ENCODE measurements at places on chromosomes 3 and 15.

- DNase-seq: no peak
Observed at GRCh38 chr15:66027268-66027805, 158.0 kb downstream of the RAB11A start.

GRCh38 chr3:69389520-69390248 is 3.8 kb upstream of the FRMD4B start:
- no peak for DNase-seq

DNA sequence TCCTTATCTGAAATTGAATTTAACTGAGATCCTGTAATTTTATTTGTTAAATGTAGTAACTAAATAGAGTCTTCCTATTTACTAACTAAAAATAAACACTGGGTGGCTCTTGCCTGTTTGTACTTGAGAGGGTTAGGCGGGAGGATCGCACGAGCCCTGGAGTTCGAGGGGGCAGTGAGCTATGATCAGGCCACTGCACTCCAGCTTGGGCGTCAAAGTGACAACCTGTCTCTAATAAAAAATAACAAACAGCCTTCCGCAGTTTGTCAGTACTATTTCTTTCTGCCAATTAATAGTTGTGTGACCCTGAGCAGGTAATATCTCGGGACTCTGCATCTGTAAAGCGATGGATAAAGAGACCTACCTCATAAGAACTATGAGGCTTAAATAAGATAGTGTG is 768 bp upstream of the PDE12 start:
- DNase-seq: no peak

DNA sequence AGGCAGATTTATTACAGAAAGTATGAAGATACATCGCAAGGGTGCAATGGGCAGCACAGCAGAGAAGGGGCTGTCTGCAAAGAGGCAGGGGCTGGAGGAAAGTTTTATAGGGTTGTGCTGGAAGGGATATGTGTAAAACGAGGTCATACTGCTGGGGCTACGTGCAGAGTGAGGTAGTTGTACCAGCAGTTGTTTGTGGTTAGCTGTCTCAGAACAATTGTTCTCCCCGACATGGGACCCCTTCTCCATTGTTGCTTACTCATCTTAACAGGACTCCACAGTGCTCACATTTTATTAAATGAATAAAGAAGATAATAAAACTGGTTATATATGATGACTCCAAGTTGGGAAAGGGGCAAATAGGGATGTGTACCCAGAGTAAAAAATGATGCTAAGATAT is 49.4 kb downstream of the GTPBP8 start:
- DNase-seq: no peak

- DNase-seq: no peak
Observed at GRCh38 chr15:73298522-73299245, 70.1 kb downstream of the HCN4 start.

- no peak for DNase-seq
Observed at GRCh38 chr3:52068730-52069129, 12.4 kb upstream of the DUSP7 start.

DNA sequence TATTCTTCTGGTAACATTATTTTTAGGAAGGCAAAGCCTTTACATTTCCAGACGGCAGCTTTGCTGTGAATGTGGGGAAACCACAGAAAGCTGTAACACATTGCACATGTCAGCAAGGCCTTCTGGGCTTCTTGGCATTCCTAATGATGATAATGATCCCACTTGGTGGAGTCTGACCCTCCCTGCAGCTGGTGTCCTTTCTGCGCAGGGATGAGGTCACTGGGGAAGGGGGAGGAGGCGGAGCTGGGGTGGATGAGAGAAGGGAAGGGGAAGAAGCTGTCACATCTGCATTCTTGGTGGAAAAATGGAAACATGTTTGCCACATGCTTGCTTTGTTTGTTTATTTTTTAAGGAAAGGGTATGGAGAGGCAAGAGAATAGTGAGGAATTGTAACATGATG is 68.6 kb downstream of the FILIP1L start:
- no peak for DNase-seq

DNA sequence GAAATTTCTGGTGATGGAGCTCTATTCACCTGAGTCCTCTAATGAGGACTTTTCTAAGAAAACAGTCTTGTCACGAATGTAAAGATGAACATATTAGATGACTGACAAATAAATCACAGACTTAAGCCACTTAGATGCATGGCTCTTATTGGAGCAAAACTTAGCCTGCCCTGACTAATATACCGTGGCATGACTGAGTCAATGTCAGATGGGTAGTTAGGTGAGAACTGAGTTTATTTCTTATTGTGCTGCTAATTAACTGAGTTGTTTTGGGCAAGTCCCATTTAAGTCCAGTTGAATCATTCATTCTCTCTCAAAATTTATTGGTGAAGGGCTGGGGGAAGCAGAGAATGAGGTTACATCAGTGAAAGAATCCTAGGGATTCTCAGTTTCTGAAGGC is 459.8 kb downstream of the MCTP2 start:
- DNase-seq: no peak

- DNase-seq: no peak
Observed at GRCh38 chr3:16329036-16329825, 64.2 kb downstream of the OXNAD1 start.

DNA sequence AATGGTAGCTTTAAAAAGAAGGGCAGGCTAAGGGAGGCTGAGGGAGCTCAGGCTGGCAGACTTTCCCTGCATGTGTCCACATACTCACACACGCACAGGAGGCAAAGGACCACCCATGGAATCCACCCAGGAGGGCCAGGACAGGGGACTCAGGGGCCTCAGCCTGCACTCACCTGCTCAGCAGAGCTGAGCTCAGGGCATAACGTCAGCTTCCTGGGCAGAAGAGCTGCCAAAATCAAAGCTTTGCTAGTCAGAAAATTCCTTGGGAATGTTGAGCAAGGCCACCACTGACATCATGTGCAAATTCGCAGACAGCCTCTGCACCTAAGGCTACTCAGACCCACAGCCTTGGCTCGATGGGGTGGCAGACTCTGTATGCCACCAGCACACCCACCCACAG is 16.4 kb upstream of the ALAS1 start:
- no peak for DNase-seq

DNA sequence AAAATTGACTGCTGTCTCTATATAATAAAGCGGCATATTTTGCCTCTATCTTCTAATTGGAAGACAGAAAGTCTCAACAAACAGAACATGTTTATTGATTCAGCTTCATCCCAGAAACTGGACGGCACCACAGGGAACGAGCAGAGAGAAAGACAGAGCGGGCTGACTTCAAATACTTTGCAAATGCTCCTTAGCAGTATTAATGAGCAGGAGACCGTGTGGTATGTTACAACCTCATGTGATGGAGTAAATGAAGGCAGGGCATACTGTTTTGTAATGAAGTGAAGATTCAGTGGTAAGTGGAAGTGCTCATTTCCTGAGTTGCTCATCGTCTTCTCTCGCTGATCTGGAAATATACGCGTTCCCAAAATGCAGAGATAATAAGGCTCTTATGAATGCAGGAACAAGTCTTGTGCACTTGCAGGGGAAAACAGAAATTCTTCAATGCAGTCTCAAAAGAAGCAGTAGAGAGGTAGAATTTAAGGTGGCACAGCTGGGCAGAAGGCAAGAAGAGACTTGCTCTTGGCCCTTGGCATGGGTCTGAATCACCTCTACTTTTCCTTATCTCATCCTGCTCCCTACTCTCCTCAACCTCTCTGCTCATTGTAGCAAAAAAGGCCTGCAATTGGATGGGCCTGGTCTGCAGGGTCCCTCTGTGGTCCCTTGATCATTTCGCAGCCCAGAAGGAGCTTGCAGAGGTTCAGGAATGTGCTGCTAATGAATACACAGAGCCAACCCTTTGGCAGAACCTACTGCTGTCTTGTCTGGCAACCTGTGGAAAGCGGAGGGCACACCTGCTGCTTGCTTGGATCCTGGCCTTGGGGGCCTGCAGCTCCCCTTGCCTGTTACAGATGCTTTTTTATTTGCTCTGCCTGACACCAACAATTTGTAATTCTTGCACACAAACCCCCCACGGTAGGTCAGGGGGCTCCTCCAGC is 604.9 kb upstream of the CFAP20DC start:
- no peak for DNase-seq

DNA sequence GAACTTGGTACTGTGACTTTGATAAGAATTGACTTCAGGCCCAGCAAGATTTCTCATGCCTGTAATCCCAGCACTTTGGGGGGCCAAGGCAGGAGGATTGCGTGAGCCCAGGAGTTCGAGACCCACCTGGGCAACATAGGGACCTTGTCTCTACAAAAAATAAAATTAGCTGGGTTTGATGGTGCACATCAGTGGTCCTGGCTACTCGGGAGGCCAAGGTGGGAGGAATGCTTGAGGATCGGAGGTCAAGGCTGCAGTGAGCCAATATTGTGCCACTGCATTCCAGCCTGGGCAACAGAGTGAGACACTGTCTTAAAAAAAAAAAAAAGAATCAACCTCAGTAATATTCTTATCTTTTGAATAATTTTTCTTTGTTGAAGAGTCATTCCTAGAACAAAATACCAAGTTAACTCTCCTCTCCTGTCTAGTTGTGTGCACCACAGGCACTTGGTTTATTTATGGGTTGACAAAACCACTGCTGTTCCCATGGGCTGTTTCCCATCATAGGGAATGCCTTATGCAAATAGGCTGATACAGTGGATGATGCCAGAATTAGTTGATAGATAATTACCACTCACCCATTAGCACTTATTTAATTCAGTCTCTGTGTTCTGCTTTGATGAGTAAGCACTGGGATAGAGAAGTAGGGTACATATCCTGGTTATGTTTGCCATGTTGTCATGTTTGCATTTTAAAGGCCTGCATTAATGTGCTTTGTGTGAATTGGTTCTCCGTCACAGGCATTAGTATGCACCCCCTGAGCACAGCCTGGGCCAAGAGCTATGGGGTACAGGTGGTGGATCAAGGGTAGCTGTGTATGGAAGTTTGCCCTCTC is 32.9 kb downstream of the TRAK1 start:
- no peak for DNase-seq

DNA sequence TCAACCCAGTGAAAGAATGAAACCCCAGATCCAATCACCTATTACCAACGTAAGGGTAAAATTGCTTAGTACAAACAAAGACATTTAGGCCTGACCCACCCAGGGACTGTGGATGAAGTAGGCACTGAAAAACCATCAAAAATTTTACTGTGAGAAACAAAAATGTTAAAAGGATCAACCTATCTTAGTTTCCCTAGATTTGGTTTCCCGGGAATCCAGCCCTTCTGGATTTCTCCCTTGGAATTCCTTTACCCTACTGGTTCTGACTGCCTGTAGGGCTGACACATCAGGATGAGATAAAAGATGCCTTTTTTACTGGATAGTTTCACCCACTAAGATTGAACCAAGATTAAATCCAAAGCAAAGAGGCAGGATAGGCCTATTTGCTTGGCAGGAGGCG is 102.7 kb downstream of the SCAPER start:
- no peak for DNase-seq

GRCh38 chr3:114899186-114899931 is 247.7 kb downstream of the ZBTB20 start:
- no peak for DNase-seq

- no peak for DNase-seq
Observed at GRCh38 chr3:195180490-195181112, 90.4 kb downstream of the XXYLT1 start.

DNA sequence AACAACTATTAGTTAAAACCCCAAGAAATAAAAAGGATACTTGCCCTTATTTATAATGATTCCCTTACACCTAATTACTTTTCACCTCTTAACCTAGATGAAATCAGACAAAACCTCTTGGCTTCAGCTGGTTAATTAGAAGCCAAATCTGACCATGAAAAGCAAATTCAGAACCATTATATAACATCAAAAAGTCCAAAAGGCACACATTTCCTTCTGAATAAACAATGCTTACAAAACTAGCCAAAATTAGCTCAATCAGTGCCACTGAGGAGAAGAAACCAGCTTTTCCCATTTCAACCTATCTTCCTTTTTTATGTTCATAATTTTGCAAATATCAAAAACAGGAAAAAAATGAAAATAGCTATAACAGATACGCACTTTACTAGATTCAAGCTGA is 3.2 kb downstream of the EHHADH start:
- no peak for DNase-seq

DNA sequence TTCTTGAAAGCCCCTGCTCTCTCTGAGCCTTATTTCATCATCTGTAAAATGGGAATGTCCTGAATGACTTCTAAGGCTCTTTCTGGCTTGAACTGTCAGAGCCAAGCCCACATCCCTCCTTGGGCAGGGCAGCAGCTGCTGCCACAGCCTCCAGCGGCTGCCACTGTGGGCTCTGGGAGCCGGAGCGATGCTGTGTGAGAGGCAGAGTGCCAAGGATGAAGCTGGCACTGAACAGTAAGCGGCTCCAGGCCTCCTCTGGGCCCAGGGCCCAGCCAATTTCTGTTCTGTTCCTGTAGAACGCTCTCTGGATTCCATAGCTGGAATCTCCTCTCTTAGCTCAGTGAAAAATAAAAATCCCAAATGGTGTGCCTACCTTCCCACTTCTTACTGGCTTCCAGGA is 4.4 kb downstream of the CPLX3 start:
- DNase-seq: no peak

DNA sequence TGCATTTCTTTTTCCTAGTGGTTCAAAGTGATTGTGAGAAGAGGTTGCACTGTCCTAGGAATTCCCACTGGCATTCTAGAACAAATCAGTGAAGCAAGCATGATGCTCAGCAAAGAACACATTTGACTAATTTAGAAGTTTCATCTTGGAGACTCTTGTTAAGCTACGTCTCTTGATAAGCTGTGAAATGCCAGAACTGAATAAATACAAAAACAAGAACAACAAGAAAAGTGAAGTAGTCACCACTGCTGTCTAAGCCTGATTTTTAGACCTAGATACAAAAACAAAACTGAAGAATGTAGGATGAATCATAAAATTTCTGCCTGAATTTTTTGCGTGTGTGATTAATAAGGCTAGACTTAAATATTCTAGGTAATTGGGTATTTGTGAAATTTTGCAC is 1162.4 kb downstream of the TUSC7 start:
- no peak for DNase-seq

GRCh38 chr3:149501524-149501923 is 27.0 kb downstream of the TM4SF4 start:
- no peak for DNase-seq

DNA sequence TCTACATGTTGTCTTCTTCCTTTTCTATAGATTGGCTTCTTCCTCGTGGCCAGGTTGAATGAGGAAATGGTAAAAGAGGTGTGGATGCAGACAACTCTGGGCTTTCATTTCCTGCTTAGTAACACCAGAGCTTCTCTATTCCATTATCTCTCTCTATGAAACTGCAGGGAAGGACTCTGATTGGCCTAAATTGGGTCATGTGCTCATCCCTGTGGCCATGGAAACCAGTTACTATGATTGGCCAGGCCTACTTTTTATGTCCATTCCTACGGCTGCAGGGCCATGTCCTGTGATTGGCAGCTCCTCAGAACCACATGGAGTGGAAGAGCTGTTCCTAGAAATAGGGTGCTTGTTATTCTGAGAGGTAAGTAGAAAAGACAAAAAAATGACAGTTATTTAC is 486.9 kb upstream of the ADAMTS9 start:
- no peak for DNase-seq

DNA sequence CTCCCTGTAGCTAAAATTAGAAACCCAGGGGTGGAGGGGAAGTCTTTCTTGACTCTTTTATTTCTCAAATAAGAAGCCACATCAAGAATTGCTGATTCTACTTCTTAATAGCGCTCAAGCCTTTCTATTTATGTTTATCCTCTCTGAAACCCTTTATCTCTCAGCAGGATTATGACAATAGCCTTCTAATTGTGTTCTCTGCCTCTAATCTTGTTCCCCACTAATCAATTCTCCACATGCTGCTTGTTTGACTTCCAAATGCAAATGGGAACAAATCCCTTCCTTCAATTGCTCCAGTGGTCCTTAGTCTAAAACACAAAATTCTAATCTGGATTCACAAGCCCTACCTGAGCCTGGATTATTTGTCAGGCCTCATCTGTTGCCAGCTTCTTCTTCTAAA is 43.7 kb upstream of the CFAP20DC start:
- DNase-seq: no peak

GRCh38 chr3:136840252-136840651 is 21.3 kb downstream of the SLC35G2 start:
- no peak for DNase-seq
